Regular cardiac myocyte (primary cell): ENCODE measurements at places on chromosomes 3 and 15. TPM values are rescaled to one million over a fixed set of nuclear protein-coding genes. Genes with fewer than 3 reads are reported as not detected.

The CADPS gene
- total RNA-seq = 0.85 TPM in 1 of 2 replicates, not detected in the other

The PIK3CB gene
- 12.7 and 13.2 TPM in 2 replicates for total RNA-seq

The FSIP1 gene
- 1.3 and 2.8 TPM in 2 replicates for total RNA-seq

The PPP1R14D gene
- total RNA-seq = not detected in 2 replicates

The FBXO40 gene
- total RNA-seq = not detected in 2 replicates

The HIGD2B gene
- not detected in 2 replicates for total RNA-seq

The ADGRG7 gene
- not detected in 2 replicates for total RNA-seq

The GHRL gene
- total RNA-seq = not detected in 2 replicates

The UBE2Q2 gene
- 63.3 and 69.1 TPM in 2 replicates for total RNA-seq

The FSD2 gene
- under 0.01 TPM in 1 of 2 replicates, not detected in the other for total RNA-seq

The KBTBD13 gene
- total RNA-seq = not detected in 2 replicates

The NOX5 gene
- total RNA-seq = under 0.01 and 0.28 TPM in 2 replicates

The POPDC2 gene
- 0.56 and 0.58 TPM in 2 replicates for total RNA-seq

The CHRNB4 gene
- total RNA-seq = not detected in 2 replicates
